EL (cell line): ENCODE measurements at places on chromosomes 3 and 15.

GRCh38 chr3:17771177-17772017, 29.0 kb upstream of the TBC1D5 start:
- DNase-seq: no peak

- DNase-seq: peak; percentile 95
These were observed 67.4 kb downstream of the MYLK start for GRCh38 chr3:123816673-123817207.

DNA sequence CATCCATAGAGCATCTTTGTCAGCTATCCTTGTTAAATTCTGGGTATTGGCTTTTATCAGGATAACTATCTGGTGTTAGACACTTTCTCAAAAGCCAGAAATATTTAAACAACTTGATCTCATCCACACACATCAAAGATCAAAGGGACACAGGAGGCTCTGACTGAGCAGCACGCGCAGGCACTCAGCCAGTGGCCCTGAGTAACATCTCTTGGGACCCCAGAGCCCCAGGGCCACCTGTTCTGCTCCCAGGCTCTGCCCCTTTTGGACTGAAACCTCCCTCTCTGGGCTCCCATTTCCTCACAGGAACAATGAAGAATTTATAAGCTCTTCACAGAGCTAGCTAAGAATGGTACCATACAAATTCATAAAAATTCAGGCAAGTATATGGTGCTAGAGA, 16.1 kb downstream of the ATP10A start:
- no peak for DNase-seq

DNA sequence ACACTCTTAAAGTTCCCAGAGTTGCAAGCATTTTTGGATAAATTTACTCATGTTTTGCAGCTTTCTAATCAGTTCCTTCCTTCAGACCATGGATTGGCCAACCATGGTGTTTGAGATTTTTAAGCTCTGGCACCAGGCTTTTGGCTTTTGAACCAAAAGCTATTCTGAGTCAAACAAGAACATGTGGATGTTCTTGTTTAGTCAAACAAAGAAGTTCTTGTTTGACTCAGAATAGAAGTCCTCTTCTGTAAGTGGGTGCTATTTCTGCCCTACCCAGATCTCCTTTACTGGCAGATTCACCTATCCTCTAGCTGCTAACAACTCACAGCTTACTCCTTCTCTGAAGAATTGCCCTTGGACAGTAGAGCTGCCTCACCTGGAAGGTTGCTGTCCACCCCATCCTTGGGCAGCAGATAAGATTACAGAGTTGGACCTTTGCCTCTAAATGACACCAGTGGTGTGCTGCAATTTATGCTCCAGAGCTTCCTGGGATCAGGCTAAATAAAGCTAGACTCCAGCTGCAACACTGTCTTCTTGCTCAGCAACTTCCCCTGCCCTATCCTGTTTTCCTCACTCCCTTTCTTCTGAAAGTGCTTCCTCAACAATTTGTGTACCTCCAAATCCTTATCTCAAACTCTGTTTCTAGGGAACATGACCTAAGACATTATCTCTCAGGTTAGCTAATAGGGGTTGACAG, 65.6 kb downstream of the COL6A6 start:
- DNase-seq: no peak

DNA sequence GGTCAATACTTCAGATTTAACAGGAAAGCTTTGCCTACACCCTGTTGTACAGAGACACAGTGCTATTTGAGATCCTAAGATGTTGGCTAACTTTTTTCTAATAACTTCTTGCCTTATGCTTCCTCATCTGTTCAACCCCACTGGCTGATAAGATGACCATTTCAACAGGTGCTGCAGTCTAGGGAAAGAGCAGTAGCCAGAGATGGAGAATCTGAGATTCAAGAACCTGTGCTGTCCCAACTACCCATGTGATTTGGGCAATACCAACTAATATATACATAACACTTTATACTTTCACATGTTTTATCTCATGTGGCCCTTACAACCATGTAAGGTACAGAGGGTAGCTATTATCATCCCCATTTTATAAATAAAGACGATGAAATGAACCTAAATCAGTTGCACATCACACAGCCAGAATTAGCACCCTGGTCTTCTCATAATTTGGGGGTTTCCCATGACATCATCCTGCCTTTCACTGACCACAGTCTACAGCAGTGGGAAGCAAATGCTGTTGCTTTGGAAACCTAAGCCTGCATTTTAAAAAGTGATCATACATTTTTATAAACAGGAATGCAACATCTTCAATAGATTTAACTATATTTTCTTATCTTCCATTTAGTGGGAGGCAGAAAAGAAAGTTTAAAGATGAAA, 9.7 kb downstream of the TTC23 start:
- peak; percentile 36 for DNase-seq

DNA sequence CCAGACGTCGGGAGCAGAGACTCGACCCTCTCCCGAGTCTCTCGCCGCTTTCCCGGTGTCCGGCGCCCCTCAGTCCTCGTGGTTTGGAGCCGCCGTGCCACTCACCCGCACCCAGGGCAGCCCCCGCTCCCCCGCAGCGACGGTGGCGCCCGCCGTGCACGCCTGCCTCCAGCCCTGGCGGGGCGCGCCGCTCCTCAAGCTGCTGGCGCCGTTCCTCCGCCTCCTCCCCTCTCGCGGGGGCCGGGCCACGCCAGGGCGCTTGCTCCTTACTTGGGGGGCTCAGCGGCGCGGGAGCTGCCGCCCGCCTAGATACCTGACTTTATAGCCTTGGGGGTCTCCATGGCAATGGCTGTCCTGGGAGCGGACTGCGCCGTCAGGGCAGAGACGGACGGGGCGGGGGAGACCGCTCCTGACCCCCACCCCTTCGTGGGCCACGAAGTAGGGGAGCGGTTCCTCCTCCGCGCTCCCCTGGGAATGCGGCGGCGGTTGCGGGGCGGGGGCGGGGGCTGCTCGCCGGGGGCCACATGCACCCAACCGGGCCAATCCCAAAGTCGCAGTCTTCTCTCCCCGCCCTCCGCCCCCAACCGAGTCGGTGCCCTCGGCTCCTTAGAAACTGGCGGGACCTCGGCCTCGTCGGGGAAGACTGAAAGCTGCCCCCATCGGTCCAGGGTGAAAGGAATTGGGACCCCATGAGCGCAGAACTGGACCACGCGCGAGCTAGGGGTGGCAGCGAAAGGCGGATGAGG, at the start of gene ANKRD63:
Gene ANKRD63 (minus strand): TSS at position 196 of the 746 bp plus-strand sequence. CDS start 478 bp downstream, outside the sequence.
- peak; percentile 19 for DNase-seq

- DNase-seq: peak; percentile 92
These were observed 14.5 kb downstream of the EMC4 start for GRCh38 chr15:34239151-34239808.

DNA sequence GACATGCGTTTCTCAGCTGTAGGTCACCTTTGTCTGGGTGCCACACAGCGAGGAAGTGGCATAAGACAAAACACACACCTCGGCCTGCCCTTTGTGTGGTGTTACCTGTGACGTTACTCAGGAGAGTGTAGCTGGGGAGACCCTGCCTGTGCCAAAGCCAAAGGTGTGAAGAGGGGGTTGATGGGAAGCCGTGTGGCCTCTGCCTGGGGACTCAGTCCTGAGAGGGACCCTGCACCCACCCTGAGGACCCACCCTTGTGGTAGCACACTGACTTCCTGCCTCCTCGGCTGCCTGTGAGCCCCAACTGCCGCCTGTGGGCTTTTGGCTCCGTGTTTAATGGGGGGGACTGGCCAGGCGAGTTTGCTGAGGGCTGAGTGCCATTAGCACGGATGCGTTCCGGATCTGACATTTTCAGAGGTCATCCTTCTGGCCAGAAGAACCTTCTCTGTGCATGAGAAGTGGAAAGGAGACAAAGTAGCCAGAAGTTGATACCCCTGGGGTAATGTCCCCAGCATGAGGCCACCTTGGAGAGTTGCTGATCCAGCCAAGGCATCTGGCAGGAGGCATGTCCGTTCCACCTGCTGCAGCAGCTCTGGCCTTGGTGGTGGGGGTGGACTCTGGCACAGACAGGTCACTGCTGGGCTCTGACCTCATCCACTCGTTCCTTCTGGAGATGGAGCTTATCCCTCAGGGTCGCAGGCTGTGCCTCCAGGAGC, 51.8 kb upstream of the FURIN start:
- no peak for DNase-seq

- no peak for DNase-seq
These were observed 17.9 kb downstream of the TFRC start for GRCh38 chr3:196063971-196064370.

DNA sequence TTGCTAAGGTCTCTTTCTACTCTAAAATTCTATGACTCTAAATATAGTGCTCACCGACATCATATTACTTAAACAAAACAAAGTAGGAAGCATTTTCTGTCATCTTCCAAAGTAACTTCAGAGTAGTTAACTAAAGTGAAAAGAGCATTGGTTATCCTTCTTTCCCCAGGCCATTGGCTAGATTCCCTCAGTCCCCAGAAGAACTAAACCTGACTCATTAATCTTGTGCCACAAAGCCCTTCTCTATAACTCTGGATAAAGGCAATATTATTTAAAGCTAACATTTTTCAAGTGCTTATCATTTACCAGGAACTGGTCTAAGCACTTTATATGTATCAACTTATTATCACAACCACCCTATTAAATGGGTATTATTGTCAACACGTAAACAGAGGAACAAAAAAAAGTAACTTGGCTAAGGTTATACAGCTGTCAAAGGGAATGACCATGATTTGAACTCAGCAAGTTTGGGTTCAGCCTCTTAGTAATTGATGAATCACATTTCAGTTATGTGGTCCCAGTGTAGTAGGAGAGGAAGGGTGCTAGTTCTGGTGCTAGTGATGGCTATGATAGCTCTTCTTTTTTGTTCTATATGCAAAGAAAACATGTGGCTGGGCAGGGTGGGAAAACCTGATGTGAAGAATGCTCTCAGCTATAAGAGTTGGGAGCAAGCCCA, 304.9 kb downstream of the FGF12 start:
- peak; percentile 65 for DNase-seq

GRCh38 chr15:71096676-71097075, 18.6 kb upstream of the THSD4 start:
- peak; percentile 70 for DNase-seq

- no peak for DNase-seq
These were observed 248.2 kb downstream of the TBC1D5 start for GRCh38 chr3:17494117-17494809.

GRCh38 chr3:29683018-29683993, 402.4 kb downstream of the RBMS3 start:
- peak; percentile 58 for DNase-seq

GRCh38 chr3:129413687-129414506, 14.5 kb downstream of the EFCAB12 start:
- peak; percentile 85 for DNase-seq
